Neuronal stem cell (in vitro differentiated cells): ENCODE measurements at places on chromosomes 2 and 18.

- no peak for DNase-seq
These were observed 139.0 kb downstream of the TRIM43 start for GRCh38 chr2:95730813-95731212.

DNA sequence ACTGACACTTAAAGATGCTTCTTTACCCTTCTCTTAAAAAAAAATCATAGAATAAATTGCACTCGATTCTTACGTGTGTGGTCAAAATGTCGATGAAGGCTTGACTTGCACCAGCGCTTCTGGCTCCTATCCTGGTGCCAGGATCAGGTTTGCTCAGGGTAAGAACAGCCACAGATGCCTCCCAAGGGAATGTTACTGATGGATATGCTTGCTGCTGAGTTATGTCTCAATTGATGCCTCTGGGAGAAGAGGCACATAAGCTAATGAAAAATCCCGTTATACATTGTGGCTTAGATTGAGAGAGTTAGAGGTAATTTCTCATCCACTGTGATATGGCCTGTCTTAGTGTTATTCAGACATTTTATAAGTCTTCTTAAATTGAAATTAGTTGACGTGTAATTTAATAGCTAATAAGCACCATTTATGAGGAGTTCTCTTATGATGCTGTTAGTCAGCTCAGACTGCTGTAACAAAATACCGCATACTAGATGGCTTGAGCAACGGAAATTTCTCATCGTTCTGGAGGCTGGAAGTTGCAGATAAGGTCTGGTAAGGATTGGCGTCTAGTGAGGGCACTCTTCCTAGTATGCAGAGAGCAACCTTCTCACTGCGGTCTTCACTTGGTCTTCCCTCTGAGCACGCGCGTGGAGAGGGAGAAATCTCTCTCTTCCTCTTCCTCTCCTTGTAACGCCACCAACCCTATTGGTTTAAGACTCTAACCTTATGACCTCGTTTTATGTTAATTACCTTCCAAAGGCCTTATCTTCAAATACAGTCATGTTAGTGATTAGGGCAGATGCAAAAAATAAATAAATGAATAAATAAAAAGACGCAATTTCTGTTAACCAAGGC, 116.6 kb upstream of the NOSTRIN start:
- DNase-seq = no peak

DNA sequence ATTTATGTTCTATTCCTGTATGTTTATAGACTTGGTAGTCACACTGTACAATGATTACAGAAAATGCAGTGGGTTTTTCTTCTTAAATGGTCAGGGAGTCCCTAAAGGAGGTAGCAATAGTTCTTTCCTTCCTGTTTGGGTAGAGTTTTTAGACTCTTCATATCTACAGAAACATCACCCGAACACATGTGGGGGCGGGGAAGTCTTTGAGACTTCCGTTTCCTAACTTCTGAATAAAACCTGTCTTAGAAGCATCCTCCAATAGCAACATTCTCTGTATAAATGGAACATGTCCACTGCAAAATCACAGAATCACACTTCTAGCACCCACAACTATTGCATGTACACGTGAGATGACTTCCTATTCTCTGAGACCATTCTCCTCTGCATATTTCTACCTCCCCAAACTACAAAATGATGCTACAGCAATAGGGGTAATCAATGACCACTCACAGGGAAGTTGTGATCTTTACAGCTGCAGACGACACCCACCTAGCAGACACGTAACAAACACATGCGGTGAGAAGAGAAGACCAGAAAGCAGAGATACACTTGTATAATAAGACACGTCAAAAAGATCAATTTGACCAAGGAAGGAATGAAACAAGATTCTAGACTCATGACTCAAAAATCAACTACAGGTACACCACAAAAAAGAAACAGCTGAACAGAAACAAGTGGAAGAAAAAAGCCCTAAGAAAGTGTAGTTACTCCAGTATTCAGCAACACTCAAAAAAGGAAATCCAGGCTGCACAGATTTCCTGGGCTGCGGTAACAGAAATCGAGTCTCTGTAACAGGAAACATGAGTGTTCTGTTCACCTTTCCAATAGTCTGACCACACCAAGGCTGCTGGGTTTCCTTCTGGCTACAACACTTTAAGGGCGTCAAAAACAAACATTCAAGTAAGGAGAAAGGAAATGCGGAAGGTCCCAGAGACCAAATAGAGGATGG, 120.4 kb downstream of the ZNF516 start:
- no peak for DNase-seq

DNA sequence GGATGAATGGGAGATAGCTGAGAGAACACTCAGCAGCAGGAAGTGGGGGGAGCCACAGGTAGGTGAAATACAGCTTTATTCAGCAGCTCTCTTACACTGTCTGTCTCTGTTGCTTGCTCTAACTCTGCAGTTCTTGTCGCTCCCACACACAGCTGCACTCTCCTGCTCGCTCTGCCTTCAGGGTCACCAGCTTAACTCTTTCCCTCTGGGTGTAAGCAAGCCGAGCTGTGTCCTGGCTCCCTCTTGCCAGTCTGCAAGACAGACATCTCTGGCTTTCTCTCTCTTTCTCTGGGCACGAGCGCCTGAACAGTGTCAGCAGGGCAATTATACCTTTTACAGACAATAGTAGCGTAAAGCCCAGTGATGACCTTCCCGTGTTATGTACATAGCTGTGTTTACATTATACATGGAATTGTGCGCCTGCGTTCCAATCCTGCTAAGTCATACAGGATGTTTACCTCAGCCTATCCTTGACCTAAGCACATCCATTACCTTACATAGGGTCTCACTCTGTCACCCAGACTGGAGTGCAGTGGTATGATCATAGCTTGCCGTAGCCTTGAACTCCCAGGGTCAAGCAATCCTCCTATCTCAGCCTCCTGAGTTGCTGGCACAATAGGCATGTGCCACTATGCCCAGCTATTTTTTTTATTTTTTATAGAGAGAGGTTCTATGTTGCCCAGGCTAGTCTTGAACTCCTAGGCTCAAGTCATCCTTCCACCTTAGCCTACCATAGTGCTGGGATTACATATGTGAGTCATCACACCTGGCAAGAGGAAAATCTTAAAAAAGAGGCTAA, 57.8 kb upstream of the CHN1 start:
- DNase-seq = no peak

GRCh38 chr2:12014088-12014960, 267.9 kb downstream of the LPIN1 start:
- no peak for DNase-seq
